Astrocyte of the hippocampus (primary cell): ENCODE measurements at places on chromosomes 5 and 9.

- peak; percentile 45 for DNase-seq
These were observed 42.9 kb upstream of the HAND1 start for GRCh38 chr5:154520861-154521453.

DNA sequence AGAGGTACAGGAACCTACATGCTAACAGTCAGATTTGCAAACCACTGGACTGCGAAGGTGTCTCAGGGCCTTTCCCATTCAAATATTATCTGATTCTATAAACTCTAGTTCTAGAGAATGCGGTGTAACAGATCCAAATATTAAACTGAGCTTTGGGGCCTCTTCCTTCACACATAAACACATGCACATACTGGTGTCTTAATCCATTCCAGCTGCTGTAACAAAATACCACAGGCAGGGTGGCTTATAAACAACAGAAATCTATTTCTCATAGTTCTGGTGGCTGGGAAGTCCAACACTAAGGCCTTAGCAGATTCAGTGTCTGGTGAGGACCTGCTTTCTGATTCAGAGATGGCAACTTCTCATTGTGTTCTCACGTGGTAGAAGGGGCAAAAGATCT, 30.2 kb downstream of the RETREG1 start:
- no peak for DNase-seq

DNA sequence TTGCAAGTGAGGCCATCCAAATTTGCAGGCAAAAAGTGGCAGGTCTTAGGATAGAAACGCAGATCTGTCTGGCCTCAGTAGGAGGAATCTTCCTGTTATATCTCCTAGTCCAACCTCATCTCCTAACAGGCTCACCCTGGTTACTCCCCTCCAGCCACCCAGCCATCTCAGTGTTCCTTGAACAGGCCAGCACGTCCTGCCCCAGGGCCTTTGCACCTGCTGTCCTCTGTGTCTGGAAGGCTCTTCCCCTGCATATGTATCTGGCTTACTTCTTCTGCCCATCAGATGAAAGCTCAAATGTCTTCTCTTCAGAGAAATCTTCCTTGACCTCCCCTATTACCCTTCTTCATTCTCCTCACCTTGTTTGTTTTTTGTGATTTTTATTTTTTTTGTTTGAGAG, 107.3 kb upstream of the ALDH1B1 start:
- no peak for DNase-seq

DNA sequence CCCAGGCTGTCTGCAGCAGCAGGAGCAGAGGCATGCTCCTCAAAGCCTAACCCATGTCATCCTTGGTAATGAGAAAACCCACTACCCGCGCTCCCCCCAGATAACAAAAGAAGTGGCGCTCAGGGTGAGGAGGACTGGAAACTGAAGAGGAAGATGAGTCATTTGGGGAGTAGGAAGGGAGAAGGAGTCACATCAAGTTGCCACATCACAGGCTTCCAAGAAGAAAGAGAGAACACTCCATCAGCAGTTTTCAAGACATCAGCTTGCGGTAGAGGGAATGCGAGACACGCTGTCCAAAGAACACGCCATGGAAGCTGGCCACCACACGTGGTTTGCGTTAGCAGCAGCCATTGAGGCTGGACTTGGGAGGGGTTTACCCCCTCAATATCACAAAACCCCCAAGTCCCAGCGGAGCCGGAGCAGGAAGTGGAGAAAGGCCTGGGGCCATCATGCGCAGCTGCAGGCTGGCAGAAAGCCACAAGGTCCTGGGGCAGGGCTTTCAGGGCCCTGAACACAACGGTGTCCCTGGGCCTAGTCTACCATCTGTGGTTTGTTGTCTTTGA, 41.5 kb downstream of the SH3PXD2B start:
- DNase-seq: peak; percentile 88
